ENCODE measurements at places on chromosomes 1 and 21. TPM values are rescaled to one million over a fixed set of nuclear protein-coding genes. Genes with fewer than 3 reads are reported as not detected.

Gene SPATA21
- not detected for total RNA-seq

Gene SERPINC1
- total RNA-seq, result not detected

Gene CCDC30
- 24.2 TPM for total RNA-seq

Gene INAVA
- total RNA-seq, result 0.27 TPM

Gene RNU1-2
- total RNA-seq, result under 0.01 TPM

Gene ASH1L
- total RNA-seq, result 120 TPM

Gene TFAP2E
- total RNA-seq, result not detected

Gene VSIG8
- total RNA-seq, result not detected

Gene FOXE3
- not detected for total RNA-seq

DNA sequence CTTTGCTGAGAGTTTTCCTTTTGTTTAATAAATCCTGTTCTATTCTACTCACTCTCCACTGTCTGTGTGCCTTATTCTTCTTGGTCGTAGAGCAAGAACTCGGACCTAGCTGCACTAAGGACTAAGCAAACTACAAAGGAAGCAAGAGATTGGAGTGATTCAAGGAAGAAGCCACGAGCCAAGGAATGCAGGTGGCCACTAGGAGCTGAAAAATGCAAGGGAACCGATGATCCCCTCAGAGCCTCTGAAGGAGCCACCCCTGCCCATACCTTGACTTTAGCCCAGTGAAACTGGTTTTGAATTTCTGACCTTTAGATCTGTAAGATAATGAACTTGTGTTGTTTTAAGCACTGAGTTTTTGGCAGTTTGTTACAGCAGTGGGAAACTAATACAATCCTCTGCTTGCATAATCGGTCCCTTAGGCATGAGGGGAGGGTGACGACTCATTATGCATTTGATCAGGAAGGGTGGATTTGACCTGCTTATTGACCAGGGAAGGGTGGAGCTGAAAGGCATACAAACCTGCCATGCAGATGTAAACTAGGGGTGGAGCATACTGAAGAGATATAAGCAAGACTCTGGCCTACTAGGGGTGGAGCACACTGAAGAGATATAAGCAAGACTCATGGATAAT lies 6.2 kb upstream of the CA6 start:
- H3K4me1 ChIP-seq, result peaks cover 7% of the 10 kb centered on the region
- no peak overlapping the region for H3K27ac ChIP-seq
- no peak for DNase-seq
- no peaks in the 10 kb centered on the region for H3K36me3 ChIP-seq
- no peak overlapping the region for H3K4me3 ChIP-seq

- H3K27ac ChIP-seq, result no peak overlapping the region
- no peak overlapping the region for H3K4me3 ChIP-seq
- H3K4me1 ChIP-seq, result peaks cover 15% of the 10 kb centered on the region
- no peaks in the 10 kb centered on the region for H3K27me3 ChIP-seq
Measured at GRCh38 chr1:146012703-146013558, 8.6 kb downstream of the HJV start.

- no peaks in the 10 kb centered on the region for H3K4me1 ChIP-seq
- no peak overlapping the region for H3K27ac ChIP-seq
- H3K4me3 ChIP-seq, result no peak overlapping the region
- H3K27me3 ChIP-seq, result no peaks in the 10 kb centered on the region
Measured at GRCh38 chr1:98468111-98468717, 193.3 kb upstream of the SNX7 start.

- H3K4me1 ChIP-seq, result no peaks in the 10 kb centered on the region
- no peak overlapping the region for H3K4me3 ChIP-seq
- no peak for DNase-seq
- H3K27me3 ChIP-seq, result no peaks in the 10 kb centered on the region
Measured at GRCh38 chr1:177440821-177441220, 270.1 kb downstream of the BRINP2 start.

DNA sequence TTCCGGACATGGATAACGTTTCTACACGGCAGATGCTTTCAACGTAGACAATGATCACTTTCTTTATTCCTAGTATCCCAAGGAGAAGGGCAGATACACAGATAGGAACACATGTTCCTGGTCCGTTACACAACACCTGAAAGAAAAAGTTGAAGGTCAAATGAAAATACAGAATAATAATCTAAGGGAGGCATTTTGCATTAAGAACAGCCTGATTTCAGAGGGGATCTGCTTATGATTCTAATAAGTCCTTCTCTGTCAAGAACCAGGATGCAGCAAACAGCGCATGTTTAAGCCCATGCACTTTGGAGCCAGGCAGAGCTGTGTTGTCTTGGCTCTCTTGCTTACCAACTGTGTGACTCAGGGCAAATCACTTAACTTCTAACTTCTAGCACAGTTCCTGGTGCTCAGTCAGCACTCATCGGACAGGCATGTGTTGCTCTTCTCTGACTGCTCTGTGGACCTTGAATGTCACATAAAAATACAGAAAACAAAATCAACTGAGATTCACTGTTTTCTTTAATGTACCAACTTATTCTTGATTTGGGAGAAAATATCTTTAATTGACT lies 56.3 kb upstream of the CNN3 start:
- DNase-seq, result no peak
- H3K4me1 ChIP-seq, result no peaks in the 10 kb centered on the region
- H3K4me3 ChIP-seq, result no peak overlapping the region
- no peaks in the 10 kb centered on the region for H3K36me3 ChIP-seq

DNA sequence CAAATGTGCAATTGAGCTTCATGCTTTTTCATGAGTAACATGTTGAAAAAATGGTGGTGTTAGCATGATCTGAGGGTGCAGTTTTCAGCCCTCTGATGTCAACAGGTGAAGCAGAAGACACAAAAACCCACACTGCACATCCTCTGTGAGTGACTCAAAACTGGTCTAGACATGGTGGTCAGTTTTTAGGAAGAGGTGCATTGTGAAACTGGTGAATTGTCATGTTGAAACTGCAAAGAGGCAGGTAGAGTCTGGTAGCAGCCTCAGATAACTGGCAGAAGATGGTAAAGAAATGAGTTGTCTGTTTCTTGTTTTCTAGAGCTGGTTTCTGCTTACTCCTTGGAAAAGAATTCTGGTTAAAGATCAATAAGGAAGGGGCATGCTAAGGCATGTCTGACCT lies 97.3 kb upstream of the HMCN1 start:
- DNase-seq, result no peak
- H3K4me3 ChIP-seq, result no peak overlapping the region
- H3K36me3 ChIP-seq, result no peaks in the 10 kb centered on the region
- H3K4me1 ChIP-seq, result no peaks in the 10 kb centered on the region
- no peaks in the 10 kb centered on the region for H3K27me3 ChIP-seq

DNA sequence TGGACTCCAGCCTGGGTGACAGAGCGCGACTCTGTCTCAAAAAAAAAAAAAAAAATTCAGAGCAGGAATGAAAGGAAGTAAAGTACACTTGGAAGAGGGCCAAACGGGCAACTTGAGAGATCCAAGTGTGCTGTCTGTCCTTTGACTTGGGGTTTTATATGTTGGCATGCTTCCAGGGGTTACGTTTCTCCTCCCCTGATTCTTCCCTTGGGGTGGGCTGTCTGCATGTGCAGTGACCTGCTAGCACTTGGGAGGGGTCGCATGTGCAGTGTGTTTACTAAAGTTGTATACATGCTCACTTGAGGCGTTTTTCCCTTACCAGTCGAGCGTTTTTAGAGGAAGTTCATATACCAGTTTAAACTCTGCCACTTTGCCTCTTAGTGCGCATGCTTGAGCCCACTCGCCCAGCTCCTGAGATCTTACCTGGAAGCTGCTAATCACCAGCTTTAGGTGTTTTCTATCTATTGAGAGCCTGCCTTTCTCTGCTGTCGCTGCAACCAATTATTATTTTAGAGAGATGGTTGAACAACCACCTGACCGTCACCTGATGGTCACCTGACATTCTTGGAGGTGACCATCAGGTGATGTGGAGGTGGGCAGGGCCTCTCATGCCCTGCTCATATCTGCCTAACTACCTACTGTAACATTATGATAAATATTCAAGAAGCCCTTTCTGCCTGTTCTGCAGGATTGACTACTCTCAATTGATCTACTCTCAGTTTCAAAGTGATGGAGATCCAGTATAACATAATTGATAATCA lies 140.1 kb downstream of the MACF1 start:
- peaks cover 21% of the 10 kb centered on the region for H3K4me1 ChIP-seq
- DNase-seq, result peak; percentile 65
- H3K27ac ChIP-seq, result peak overlapping the region; percentile 39
- no peaks in the 10 kb centered on the region for H3K27me3 ChIP-seq
- H3K4me3 ChIP-seq, result no peak overlapping the region

- H3K4me1 ChIP-seq, result no peaks in the 10 kb centered on the region
- H3K27ac ChIP-seq, result no peak overlapping the region
- H3K27me3 ChIP-seq, result no peaks in the 10 kb centered on the region
Measured at GRCh38 chr1:24493785-24494184, 8.9 kb upstream of the RCAN3 start.

- H3K4me1 ChIP-seq, result no peaks in the 10 kb centered on the region
- no peak for DNase-seq
- H3K27me3 ChIP-seq, result no peaks in the 10 kb centered on the region
- peaks cover 13% of the 10 kb centered on the region for H3K36me3 ChIP-seq
- H3K4me3 ChIP-seq, result no peak overlapping the region
Measured at GRCh38 chr1:186409091-186409490, 33.5 kb downstream of the ODR4 start.

DNA sequence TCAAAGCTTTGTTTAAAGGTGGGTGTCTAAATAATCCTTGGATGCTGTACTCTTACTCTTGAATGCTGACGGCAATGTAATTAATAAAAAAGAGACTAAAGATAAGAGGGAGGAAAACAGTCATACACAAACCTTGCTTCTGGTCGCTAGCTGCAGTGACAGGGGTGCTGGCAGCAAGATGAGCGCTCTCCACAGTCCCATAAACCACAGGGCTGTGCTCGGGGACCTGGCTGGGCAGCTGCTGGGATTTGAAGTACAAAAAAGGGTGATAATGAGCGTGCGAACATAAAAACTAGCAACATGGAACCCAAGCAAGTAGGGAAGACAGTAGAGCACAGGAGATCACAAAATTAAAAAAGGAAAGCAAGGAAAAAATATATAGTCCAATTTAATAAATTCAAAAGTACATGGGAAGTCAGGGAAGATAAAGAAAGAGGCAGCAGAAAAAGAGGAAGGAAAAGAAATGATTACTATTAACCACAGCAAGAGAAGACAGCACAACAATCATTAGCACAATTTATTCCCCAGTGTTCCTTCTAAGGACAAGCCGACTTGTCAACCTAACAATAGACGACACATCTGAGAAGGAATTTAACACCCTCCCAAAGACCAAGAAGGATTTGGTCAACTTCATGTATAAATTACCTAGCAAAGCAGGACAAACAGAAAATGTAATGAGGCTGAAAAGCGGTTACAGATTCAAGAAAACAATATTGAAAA lies 162.9 kb upstream of the HP1BP3 start:
- H3K27ac ChIP-seq, result no peak overlapping the region
- H3K27me3 ChIP-seq, result no peaks in the 10 kb centered on the region
- DNase-seq, result no peak
- H3K36me3 ChIP-seq, result no peaks in the 10 kb centered on the region
- H3K4me1 ChIP-seq, result no peaks in the 10 kb centered on the region

DNA sequence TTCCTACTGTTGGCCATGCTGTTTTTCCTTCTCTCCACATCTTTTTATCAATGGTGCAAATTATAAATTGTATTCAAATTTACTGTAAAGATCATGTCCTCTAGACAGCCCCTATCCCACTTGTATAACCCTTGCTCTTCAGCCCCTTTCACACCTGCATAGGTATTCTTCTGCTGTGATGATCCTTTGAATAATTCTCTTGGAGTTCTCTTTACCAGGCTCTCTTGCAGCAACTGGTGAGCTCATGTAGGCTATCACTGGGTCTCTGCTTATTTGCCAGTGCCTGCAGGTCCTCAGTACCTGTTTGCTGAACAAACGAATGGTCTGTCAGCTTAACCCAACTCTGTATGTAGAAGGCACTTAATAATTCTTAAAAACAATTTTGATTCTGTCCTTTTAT lies 8.2 kb downstream of the PTPRC start:
- H3K36me3 ChIP-seq, result no peaks in the 10 kb centered on the region
- H3K4me3 ChIP-seq, result no peak overlapping the region

DNA sequence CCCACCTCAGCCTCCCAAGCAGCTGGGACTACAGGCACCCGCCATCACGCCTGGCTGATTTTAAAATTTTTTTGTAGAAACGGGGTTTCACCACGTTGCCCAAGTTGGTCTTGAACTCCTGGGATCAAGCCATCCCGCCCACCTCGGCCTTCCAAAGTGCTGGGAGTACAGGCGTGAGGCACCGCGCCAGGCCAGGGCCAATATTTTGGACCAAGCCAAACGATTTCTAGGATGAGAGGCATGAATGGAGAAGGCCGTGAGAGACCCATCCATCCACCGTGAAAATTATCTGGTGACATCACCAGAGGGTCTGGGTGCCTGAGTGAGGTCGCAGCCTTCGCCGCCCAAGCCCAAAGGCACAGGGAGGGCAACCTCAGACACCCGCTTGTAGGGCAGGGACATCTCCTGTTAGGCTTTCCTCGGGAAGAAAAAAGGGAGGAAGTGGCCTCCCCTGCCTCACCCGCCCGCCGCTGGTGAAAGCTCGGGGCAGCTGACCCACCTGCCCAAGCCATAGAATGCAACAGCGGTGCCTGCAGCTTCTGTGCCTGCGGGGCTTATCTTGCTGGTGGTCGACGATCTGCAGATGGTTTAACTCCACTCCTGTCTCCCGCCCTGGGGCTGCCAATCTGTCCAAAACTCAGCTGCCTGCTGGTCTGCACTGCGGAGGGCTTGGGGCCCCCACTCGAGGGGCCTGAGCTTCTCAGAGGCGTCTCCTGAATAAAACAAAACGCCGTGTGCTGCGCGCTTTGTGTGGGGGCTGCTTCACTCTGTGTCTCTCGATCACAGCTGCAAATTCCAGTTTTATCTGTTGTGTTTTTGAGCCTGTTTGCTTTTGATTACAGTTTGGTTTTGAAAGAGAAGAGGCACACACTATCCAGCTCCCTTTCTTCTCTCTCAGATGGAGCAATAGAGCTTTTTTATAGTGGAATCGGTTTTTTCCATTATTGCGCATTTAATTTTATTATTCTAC lies 85.8 kb downstream of the MRPS6 start:
- DNase-seq, result no peak
- no peak overlapping the region for H3K4me3 ChIP-seq
- H3K4me1 ChIP-seq, result peaks cover 32% of the 10 kb centered on the region
- H3K36me3 ChIP-seq, result no peaks in the 10 kb centered on the region
- no peak overlapping the region for H3K27ac ChIP-seq

Measured in thyroid gland (tissue), 4 donors.